ENCODE measurements at places on chromosomes 7 and 10.

GRCh38 chr10:18345308-18345707 is 205.1 kb downstream of the CACNB2 start:
- no peak for DNase-seq

- DNase-seq: no peak
Observed at GRCh38 chr10:92719991-92720830, 30.5 kb downstream of the HHEX start.

DNA sequence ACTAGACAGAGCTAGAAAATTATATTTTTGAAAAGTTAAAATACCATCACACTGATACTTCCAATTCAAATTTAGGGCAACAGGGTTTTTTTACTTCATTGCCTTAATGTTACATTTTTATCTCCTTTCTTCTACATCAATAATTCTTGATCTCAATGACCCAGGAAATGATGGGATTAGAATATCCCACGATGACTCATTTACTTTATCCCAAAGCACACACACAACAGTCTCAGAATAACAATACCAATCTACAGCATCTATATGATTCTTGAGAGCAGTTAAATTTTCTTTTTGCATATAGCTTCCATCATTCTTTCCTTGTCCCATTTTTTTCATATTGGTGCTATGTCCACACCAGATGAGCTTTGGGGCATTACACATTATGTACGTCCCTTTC is 98.4 kb upstream of the EEPD1 start:
- DNase-seq: no peak

DNA sequence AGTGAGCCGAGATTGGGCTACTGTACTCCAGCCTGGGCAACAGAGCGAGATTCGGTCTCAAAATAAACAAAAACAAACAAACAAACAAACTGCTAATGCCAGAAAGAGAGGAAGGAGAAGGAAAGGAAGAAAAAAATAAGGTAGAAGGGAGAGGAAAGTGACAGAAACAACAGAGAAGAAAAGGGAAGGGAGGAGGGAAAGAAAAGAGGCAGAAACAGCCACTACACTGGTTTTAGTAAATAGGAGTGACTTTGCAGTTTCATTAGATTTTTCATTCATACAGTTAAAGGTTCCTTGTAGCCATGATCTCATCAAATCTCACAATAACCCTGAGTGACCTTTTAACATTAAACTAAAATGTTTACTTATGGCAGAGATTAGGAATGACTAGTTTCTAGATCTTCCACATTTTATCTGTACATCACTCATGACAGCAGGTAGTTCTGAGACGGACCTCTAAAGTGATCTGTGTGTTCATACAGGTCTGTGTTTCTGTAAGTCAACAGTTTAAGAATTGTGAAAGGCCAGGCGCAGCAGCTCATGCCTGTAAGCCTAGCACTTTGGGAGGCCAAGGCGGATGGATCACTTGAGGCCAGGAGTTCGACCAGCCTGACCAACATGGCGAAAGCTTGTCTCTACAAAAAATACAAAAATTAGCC is 191.3 kb upstream of the KLF14 start:
- DNase-seq: no peak

DNA sequence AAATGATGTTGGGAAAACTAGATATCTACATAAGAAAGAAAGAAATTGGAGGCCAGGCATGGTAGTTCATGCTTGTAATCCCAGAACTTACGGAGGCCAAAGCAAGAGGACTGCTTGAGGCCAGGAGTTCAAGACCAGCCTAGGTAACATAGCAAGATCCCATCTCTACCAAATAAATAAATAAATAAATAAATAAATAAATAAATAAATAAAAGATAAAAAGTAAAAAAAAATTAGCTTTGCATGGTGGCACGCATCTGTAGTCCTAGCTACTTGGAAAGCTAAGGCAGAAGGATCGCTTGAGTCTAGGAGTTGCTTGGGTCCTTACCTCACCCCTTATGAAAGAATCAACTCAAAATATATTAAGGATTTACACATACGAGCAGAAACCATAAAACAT is 193.5 kb upstream of the NOBOX start:
- DNase-seq: no peak

DNA sequence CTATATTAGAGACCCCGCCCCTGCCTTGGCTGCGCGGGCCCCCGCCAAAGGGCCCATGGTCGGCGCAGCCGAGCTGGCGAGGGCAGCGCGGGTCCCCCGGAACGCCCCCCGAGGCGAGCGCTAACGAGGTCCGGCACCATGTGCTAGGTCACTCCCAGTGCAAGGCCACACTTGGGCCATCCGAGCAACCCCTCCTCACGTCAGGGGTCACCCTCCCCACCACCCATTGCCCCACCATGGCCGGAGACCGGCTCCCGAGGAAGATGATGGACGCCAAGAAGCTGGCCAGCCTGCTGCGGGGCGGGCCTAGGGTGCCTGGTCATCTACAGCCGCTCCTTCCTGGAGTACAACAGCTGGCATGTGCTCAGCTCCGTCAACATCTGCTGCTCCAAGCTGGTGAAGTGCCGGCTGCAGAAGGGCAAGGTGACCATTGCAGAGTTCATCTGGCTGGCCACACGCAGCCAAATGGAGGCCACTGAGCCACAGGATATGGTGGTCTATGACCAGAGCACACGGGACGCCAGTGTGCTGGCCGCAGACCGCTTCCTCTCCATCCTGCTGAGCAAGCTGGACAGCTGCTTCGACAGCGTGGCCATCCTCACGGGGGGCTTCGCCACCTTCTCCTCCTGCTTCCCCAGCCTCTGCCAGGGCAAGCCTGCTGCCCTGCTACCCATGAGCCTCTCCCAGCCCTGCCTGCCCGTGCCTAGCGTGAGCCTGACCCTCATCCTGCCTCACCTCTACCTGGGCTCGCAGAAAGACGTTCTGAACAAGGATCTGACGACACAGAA is 12.4 kb upstream of the SEC24C start:
- no peak for DNase-seq

DNA sequence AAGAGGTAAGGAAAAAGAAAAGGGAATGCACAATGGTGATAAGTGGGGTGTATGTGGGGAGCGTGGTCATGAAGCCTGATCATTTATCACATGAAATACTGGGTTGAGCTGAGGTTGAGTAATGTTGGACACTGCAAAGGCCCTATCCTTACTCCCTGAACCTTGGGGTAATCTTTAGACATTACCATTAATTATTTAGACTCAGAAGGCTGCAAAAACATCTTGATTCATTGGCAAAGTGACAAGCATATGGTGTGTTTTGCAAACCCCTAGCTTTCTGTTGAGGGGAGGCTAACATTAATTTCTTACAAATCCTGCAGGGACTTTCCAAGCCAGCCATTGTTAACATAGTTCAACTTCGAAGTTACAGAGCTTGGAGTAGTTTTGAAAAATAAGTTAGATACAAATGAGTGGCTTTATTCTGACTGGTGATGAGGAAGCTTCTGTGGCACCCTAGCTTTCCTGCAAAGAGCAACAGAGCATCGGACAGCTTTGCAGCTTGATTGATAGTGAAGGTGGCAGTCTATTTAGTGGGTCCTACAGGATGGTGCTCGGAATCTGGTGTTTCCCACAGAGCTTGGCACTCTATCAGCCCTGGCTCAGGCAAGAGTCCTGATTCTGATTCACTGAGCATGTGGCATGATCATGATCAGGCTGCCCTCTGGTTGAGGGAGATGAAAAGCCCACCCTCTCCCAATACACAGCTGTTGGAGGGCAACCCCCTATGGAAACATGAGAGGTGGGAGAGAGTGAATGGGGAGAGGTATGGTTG is 153.7 kb upstream of the NPVF start:
- DNase-seq: no peak

DNA sequence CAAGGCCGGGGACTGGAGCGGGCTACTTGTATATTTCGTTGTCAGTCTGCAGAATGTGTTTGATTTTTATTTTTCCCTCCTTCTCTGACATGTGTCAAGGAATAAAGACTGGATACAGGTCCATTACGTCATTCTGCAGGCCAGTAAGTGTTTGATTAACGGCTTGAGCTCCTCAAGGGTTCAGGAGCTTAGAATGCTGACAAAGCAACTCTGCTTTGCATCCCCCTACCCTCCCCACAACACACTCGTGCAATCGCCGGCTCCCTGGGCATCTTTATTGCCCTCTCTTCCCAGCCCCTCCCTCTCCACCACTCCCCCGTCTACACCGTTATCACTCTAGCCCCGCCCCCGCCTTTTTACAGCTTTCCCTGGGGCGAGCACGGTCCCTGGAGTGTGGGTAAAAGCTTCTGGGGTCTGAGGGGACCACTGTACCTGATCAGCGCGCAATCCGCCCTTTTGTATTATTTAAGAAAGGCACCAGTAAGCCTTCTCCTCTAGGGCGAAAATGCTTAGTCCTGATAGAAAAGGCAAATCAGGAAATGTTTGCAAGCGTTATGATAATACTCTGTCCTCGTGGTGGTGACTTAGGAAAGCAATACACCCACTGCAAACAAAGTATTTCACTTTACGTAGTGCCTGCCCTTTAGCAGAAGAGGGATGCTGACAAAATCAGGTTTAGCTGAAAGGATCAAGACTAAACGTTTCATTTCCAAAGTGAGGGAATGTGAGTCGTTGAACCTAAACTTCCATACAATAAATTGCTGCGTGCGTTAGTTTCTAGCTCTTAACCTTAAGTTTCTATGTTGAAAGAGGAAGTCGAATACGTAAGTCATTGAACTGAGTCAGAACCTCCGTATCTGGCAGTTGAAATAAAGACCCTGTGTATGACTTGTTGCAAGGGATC is 1.4 kb upstream of the CREB5 start:
- DNase-seq: no peak

DNA sequence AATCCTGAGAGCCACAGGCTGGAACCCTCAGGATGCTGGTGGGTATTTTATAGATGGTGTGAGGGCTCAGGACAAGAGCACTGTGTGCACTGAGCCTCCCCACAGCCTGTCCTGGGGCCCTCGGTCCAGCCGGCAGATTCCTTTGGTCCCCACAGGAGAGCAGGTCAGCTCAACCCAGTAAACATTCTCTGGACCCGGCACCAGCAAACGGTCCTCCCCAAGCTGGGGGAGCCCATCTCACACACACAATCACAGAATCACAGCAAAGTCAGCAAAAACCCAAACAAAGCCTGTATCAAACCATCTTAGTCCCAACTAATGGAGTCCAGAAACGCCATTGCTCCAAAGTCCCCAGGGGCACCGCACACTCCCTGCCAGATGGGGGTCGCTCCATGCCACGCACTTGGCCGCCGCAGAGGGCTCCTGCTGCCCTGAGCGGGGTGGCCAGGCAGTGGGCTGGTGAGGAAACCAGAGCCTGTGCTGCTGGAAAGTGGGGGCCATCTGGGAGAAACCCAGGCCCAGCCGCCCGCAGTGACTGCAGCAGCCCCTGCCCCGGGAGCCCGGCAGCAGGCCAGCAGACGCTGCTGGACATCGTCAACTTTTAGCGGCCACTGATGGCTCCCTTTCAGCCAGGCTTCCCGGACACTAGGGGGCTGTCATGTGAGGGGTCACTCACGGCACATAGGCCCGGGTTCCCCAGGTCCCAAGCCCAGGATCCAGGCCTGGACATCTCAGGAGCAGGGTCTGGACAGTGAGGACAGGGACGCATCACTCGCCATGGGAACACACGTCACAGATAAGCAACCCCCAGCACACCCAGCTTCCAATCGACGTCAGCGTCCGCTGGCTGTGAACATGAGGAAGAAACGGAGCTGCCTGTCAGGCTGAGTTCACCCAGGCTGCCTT is 52.6 kb downstream of the DPYSL4 start:
- no peak for DNase-seq

GRCh38 chr10:124578231-124579010 is 116.8 kb downstream of the LHPP start:
- DNase-seq: no peak

GRCh38 chr10:77949167-77949566 is 22.6 kb upstream of the DLG5 start:
- DNase-seq: no peak

- no peak for DNase-seq
Observed at GRCh38 chr10:102508506-102508905, 4.7 kb downstream of the SUFU start.

GRCh38 chr7:136146925-136147324 is 169.8 kb upstream of the MTPN start:
- no peak for DNase-seq
